ENCODE measurements at places on chromosomes 1 and 21.

GRCh38 chr1:225480825-225481434 is 53.1 kb upstream of the LBR start:
- peak; percentile 47 for DNase-seq

DNA sequence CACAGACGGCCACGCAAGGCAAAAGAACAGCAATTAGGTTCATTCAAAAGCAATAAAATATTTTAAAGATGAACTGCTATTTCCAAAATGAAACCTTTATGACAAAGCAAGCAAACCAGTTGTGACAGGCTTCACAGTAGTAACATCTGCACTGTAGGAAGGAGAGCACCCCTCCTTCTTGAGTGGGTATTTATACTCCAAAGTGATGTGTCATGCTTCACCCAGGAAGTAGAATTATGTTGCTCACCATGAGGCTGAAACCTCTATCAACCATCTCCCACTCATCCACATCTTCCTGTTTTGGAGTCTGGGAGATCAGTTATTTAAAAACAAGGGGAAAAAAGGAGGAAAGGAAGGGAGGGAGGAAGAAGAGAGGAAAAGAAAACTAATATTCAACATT is 885 bp downstream of the OR2T10 start:
- no peak for DNase-seq

DNA sequence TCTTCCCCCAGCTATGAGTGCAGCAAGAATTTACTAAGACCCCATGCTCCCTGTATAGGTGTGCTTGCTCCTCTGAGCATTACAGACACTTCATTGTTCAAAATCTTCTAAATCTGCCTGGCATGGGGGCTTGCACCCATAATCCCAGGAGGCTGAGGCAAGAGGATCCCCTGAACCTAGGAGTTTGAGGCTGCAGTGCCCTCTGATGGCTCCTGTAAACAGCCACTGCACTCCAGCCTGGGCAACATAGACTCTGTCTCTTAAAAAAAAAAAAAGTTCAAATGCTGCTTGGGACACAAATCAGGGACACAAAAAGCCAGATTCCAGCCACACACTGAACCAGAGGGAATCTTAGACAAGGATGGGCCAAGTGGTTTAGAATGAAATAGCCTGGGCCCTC is 3.4 kb upstream of the ACOT7 start:
- no peak for DNase-seq

- no peak for DNase-seq
Measured at GRCh38 chr1:47180603-47181094, 9.2 kb downstream of the PDZK1IP1 start.

DNA sequence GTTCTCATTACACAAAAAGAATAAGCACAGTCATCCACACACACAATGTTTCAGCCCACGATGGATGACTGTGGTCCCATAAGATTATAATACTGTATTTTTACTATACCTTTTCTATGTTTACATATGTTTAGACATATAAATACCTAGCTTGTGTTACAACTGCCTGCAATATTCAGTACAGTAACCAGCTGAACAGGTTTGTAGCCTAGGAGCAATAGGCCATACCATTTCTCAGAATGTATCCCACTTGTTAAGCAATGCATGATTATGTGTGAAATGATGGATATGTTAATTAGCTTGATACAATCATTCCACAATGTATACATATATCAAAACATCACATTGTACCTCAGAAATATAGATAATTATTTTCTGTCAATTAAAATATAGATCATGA is 33.2 kb upstream of the SAMD13 start:
- no peak for DNase-seq

- no peak for DNase-seq
Measured at GRCh38 chr1:53608071-53608470, 130.9 kb downstream of the GLIS1 start.

Data from NT2/D1 (cell line).